PC-3 (cell line): ENCODE measurements at places on chromosomes 7 and 10. TPM values are rescaled to one million over a fixed set of nuclear protein-coding genes. Genes with fewer than 3 reads are reported as not detected.

TUBGCP2 gene
- total RNA-seq = 72.9 and 84.4 TPM in 2 replicates

AZGP1 gene
- 0.18 TPM in 1 of 2 replicates, not detected in the other for total RNA-seq

IDI2 gene
- total RNA-seq = not detected in 2 replicates

GET4 gene
- total RNA-seq = 96.7 and 115 TPM in 2 replicates

HTR5A gene
- not detected in 2 replicates for total RNA-seq

SPDYE1 gene
- total RNA-seq = not detected in 2 replicates

ACBD7 gene
- total RNA-seq = 3.3 and 5.4 TPM in 2 replicates

LARP4B gene
- total RNA-seq = 32.7 and 33.9 TPM in 2 replicates

GRCh38 chr10:100528921-100529474 lies 673 bp downstream of the NDUFB8 start:
- H3K4me1 ChIP-seq = peaks cover 10% of the 10 kb centered on the region
- H3K27me3 ChIP-seq = no peaks in the 10 kb centered on the region
- H3K27ac ChIP-seq = no peak overlapping the region; the same call in 1 of the 2 replicates
- peaks cover 10% of the 10 kb centered on the region for H3K36me3 ChIP-seq

DNA sequence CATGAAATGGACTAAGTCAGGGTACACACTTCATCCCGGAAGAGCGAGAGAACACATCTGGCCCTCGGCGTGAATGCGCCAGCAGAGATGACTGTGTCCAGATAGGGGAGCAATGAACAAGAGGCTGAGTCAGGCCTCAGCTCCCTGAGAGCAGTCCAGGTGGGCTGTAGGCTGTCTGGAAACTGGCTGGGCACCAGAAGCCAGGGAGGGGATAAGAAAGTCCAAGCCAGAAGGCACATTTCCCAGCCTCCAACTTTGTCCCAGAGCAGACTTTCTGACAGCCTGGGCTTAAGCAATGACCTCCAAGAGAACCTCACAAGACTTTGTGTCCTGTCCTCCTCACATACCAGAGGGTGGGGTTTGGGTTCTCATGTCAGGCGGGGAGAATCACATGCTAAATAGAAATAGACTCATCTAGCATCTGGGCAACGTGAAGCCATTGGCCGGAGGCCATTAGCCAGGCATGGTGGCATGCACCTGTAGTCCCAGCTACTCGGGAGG lies 157.2 kb downstream of the ARHGAP12 start:
- DNase-seq = no peak
- no peaks in the 10 kb centered on the region; the same call in 1 of the 2 replicates for H3K36me3 ChIP-seq
- H3K27me3 ChIP-seq = no peaks in the 10 kb centered on the region
- H3K27ac ChIP-seq = no peak overlapping the region
- peaks cover 11% of the 10 kb centered on the region; the same call in 1 of the 2 replicates for H3K4me1 ChIP-seq

DNA sequence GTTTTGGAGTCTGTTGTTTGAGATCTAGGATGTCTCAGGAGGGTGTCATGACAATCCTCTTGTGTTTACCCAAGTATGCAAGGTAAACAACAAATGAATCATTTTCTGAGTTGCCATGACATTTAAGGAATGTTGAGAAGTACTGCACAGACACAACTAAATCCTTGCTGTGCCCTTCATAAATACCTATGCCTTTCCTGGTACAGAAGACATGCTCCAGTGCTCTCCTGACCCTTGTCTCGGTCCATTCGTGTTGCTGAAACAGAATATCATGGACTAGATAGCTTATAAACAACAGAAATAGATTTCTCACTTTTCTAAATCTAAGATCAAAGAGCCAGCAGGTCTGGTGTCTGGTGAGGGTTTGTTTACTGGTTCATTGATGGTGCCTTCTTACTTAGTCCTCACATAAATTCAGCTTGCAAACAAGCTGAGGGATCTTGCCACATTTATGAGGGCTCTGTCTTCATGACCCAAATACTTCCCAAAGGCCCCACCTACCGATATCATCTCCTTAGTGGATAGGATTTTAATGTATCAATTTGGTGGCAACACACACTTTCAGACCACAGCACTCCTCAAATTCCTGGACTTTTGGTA lies 341.8 kb upstream of the SEMA3A start:
- DNase-seq = peak; percentile 82
- no peak overlapping the region for H3K4me3 ChIP-seq
- H3K4me1 ChIP-seq = peaks cover 15% of the 10 kb centered on the region

DNA sequence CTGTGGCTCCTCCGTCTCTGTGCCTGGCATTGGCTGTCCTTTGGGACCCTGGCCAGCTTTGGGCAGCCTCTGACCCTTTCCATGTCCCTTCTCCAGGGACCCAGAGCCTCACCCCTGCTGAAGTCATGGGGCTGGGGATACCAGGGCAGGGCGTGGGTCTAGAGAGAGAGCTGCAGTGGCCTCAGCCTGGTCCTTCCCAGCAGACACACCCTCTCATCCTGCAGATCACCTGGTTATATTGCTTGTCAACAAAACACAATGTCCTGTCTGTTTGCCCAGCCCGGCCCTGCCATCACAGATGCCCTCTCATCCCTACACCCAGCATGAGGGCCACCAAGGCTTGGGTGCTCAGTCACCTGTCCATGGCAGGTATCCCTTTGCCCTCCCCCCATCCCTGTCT lies 1.8 kb downstream of the MUC17 start:
- no peak for DNase-seq
- H3K27ac ChIP-seq = no peak overlapping the region
- no peak overlapping the region for H3K4me3 ChIP-seq

DNA sequence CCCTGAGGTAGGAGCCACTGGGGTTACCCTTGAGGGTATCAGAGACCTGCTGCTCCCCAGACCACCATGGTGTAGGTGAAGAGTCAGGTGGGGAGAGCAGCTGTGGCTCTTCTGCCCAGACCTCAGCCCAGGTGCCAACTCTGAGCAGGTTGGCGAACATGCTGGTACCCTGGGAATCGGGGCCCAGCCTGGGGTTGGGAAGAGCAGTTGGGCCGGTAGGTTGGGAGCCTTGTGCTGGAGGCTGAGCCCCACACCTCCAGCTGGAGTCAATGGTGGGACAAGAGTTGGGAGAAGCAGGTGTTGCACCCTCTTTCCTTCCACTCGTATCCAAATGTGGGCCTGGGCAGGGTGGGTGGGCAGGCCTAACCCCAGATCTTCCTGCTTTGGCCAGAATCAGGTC lies 114.5 kb downstream of the CDH23 start:
- H3K27me3 ChIP-seq = 0 out of 2 replicates have a peak, but pooled peaks cover 4% of the 10 kb centered on the region
- no peak for DNase-seq
- H3K27ac ChIP-seq = no peak overlapping the region
- H3K36me3 ChIP-seq = no peaks in the 10 kb centered on the region
- H3K4me1 ChIP-seq = peaks cover 12% of the 10 kb centered on the region

- no peak overlapping the region for H3K27ac ChIP-seq
- H3K27me3 ChIP-seq = no peaks in the 10 kb centered on the region
- no peak for DNase-seq
- H3K4me3 ChIP-seq = no peak overlapping the region
- 0 out of 2 replicates have a peak, but pooled peaks cover 6% of the 10 kb centered on the region for H3K36me3 ChIP-seq
Measured at GRCh38 chr7:42023262-42023661, 213.7 kb downstream of the GLI3 start.

GRCh38 chr7:22329816-22330524 lies 27.0 kb downstream of the RAPGEF5 start:
- H3K4me3 ChIP-seq = no peak overlapping the region
- peak; percentile 44 for DNase-seq
- H3K36me3 ChIP-seq = no peaks in the 10 kb centered on the region
- H3K4me1 ChIP-seq = peaks cover 22% of the 10 kb centered on the region
- no peak overlapping the region for H3K27ac ChIP-seq

- H3K27ac ChIP-seq = no peak overlapping the region
- H3K27me3 ChIP-seq = no peaks in the 10 kb centered on the region
- DNase-seq = no peak
- peaks cover 7% of the 10 kb centered on the region for H3K4me1 ChIP-seq
Measured at GRCh38 chr7:158834878-158835784, 5.8 kb upstream of the ESYT2 start.

GRCh38 chr7:151437866-151438516 lies 1.9 kb downstream of the CRYGN start:
- no peak overlapping the region for H3K27ac ChIP-seq
- H3K36me3 ChIP-seq = no peaks in the 10 kb centered on the region
- no peak overlapping the region for H3K4me3 ChIP-seq
- peaks cover 18% of the 10 kb centered on the region for H3K27me3 ChIP-seq
- no peaks in the 10 kb centered on the region for H3K4me1 ChIP-seq
